ENCODE measurements at places on chromosomes 5 and 9.

- no peak for DNase-seq
These were observed 28.3 kb upstream of the STOM start for GRCh38 chr9:121398374-121398773.

DNA sequence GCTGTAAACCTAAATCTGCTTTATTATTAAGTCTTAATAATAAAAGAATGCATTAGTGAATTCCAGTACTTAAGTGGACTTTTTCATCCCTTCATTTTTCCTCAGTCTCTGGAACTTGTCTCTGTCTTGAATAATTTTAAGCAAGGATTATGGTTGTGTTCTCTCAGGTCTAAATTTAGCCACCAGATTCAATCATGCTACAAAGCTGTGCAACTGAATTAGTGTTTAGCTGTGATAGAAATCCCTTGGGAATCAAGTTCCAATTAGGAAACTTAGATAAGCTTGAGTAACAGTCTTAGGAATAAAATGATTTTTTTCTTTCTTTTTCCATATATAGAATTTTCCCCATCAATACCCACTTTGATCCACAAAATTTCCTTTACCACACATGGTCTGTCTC is 104.3 kb downstream of the PLPPR1 start:
- no peak for DNase-seq

DNA sequence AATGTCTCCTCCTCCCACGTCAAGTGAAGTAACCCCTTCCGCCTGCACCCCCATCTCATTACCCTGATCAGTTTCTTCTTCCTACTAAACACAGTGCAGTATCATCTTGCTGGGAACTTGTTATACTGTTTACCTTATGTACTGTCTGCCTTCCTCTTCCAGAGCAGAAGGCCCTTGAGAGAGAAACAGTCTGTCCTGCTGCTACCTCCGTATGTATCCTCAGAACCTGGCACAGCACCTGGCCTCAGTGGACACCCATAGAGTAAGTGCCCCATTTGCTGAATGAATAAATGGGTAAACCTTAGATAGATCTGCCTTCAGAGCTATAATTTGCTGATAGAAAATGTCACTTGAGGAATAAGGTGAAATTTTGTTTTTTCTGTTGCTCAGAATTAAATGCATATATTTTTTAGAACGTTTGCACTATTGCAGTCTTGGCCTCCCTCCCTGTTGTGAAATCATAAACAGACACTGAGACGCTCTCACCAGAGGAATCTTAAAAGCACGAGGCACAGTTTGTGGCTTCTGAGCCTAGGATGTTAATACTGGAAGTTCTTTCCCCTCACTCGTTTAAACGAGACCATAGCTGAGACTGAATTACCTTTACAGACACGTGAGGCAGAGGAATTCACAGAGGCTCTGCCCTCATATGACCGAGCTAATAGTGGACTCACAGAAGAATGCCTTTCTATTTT is 223.1 kb upstream of the DAP start:
- DNase-seq: no peak

GRCh38 chr5:154191467-154192261 is 1.1 kb downstream of the GALNT10 start:
- DNase-seq: no peak
